ENCODE measurements at places on chromosomes 1 and 21.

DNA sequence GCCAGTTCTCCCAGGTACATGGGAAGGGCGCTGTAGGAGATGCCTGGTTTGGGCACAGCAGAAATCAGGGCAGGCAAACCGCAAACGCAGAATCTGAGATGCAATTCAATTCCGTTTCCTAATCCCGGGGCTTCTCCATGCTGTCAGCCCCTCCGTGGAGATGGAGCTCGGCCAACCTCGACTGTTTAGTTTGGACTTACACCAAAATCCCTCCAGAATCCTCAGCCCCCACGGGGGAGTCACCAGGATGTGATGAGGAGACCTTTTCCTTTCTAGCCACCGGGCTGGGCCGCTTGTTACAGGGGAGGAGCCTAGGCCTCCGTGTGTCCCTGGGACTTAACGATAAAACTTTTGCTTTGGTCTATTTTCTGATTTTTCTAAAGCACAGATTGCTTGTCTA lies 7.9 kb downstream of the SLC2A7 start:
- DNase-seq: no peak

DNA sequence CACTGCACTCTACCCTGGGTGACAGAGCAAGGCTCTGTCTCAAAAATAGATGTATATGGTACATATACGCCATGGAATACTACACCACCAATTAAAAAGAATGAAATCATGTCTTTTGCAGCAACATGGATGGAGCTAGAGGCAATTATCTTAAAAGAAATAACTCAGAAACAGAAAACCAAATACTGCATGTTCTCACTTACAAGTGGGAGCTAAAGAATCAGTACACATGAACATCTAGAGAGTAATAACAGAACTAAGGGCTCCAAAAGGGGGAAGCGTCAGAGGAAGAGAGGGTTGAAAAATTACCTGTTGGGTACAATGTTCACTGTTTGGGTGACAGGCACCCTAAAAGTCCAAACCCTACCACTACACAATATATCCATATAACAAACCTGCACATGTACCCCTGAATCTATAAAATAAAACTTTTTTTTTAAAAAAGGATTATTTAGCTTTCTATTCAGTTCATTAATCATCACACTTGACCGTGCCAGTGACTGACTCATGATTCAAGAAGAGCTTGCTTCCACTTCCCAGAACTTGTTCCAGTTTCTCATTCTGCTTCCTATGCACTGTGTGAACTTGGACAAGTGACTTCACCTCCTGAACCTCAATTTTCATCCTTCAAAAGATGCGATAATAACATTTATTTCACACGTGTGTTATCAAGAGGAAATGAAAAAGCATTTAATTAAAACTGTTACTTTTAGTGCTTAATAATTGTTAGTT lies 109.6 kb downstream of the PLPP3 start:
- no peak for DNase-seq

DNA sequence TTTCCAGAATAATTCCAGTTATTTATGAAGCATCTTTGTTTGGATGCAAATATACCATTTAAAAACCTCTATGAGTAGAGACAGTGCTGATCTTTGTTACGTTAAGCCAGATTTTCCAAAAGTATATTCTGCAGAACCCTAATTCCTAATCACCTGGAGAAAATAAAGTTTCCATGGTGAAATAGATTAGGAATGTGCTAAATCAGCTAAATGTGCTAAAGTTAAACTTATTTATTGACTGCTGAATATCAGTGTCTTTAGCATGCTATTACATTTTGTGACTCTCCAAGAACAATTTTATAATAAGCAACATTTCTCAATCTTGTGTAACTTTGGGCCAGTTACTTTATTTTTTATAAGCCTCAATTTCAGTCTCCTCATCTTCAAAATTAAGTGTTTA lies 196.3 kb upstream of the NFIA start:
- no peak for DNase-seq

DNA sequence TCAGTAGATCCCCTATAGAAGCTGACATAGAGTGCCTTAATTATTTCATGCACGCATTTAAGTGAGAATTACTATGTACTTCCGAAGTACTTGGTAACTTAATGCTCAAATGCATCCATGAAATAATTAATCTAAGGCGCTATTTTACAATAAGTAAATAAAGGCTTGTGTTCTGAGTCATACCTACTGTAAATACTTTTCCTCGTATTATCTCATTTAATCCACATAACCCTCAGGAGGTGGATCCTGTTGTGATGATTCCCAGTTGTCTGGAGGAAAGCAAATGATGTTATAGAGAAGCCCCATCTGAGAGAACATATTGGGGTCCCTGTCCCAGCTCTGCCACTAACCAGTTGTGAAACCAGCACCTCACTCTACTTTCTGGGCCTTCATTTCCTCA lies 16.4 kb downstream of the SUSD4 start:
- DNase-seq: no peak

- no peak for DNase-seq
Observed at GRCh38 chr21:25908495-25908894, 173.7 kb downstream of the GABPA start.

GRCh38 chr1:62273953-62274352 lies 45.3 kb downstream of the KANK4 start:
- DNase-seq: no peak

DNA sequence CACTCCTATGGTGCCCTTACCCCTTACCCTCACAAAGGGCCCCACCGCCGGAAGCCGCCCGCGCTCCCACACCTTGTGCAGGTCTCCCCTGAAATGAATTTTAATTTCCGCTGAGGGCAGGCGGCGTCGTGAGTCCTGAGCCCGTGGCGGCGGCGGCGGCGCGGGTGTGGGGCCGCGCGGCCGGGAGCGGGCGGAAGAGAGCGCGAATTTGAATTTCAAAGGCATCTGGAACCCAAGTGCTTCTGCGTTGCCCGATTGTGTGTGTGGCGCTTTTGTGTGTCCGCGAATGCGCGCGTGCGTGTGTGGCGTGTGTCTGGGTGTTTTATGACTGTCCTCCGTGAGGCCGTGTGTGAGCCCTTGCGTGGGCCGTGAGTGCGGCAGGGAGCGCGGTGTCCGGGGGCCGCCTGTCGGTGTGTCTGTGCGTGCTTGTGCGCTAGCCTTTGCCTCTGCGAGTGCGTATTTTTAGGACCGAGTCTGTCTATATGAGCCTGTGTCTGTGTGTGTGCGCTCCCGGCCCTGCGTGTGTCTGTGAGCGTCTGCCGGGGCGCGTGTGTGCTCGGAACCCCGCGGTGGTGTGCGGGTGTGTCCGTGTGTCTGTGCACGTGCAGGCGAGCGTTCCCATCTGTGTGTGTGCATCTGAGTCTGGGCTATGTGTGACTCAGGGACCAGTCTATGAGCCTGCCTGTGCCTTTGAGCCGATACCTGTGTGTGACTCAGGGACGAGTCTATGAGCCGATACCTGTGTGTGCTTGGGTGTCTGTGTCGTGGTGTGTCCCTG lies 7.9 kb upstream of the ADGRB2 start:
- DNase-seq: no peak

GRCh38 chr21:38806942-38807284 lies 1.2 kb downstream of the ETS2 start:
- DNase-seq: no peak

GRCh38 chr1:78536427-78536826 lies 45.7 kb downstream of the PTGFR start:
- no peak for DNase-seq

DNA sequence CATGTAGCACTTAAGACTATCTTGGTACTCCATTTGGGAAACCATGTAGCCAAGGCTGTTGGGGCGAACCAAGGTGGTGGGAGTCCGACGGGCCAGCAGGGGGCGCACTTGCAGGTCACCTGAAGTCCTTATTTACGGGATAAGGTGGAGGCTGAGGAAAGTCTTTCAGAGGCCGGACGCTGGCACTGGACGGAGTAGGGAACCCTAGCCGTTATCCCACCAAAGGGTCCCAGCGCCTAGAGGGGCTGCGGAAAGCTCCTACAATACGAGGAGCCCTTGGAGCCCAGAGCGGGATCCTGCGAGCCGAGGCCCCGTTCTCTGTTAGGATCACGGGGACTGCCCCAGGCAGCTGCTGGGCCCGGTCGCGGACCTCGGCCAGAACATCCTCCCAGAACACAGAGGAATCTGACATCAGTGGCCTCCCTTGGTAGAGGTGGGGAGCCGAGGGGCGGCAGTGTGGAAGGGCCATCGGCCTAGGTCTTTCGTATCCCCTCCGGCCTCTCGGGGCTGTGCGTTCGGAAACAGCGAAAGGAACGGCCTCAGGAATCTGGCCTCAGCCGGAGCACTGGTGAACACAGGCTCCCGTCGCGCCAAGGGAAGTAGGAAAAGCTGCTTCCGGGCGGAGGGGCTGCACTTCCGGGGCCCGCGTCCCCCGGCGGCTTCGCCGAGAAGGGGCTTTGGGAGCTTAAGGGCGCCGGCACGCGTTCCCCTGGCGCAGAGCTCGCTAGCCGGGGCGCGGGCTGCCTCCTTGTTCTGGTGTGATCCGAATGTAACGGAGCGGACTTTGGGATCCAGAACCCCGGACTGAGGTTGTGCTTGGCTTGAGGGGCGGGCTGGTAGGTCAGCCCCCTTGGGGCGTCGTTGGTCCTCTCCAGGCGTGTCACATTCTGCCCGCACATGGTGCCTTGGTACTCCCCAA lies 29.9 kb upstream of the RPTN start:
- peak; percentile 62 for DNase-seq

DNA sequence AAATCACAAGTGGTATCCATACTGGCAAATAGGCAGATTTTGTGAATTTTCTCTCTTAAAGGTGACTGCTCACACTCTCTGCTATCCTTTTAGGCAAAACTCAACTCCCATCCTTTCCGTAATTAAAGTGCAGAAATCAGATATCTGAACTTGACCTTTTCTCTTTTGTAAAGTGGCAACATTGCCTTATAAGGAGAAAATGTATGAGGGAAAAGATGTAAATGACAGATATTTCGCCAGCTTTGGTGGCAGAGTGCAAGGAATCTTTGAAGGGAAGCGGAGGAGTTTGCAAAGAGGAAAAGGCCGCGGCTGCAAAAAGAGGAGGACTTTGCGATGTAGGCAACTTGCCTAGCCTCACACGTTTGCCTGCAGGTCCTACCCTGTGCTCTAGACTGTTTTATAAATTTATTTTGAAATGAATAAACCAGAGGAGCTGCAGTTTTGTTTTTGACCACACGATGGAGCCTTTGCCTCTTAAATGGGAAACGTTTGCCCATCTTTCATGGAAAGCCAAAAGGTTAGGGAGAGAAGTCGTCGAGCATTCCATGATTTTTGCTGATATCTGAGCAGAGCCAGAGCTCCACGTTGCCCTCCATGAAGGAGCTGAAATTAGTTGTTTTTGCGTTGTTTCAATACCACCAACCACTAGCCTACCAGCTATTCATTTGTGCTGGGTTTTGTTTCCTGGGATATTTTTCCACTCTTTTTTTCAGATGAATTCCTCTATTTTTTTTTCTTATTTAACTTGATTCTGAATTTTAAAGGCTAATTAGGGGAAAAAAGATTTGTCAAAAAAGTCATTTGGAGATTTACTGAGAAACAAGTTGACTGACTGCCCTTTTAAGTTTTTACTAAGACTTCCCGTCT lies 242.3 kb downstream of the LMX1A start:
- DNase-seq: no peak

- no peak for DNase-seq
Observed at GRCh38 chr1:67371681-67372080, 58.5 kb downstream of the SERBP1 start.

DNA sequence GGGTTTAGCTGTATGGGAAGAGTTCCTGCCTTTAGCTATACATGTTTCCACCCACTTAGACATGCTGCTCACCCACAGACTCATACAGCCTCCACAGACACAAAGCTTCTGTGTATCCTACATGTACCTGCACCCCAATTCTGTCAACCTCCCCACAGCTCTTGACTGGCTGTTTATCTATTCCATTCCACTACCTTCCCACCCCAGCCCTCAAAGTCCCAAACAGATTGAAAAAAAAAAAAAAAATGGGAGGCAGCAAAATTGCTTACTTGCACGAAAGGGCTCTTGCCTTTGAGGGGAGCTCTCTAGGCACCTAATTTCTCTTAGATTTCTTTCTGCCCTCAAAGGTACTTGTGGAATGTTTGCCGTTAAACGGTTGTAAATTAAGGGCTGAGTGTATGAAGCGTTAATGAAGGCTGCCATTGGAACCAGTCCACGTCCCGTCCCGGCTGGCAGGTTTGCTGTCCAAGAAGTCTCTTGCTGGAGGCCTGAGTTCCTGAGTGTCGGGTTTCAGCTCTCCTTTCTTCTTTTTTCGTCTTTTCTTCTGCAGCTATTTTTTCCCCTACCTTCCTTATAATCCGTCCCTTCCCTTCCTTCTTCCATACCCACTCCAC lies 43.6 kb downstream of the PBX1 start:
- no peak for DNase-seq

- no peak for DNase-seq
Observed at GRCh38 chr1:6235296-6235677, 477 bp downstream of the ICMT start.

- no peak for DNase-seq
Observed at GRCh38 chr1:202798260-202798659, 10.0 kb downstream of the KDM5B start.

DNA sequence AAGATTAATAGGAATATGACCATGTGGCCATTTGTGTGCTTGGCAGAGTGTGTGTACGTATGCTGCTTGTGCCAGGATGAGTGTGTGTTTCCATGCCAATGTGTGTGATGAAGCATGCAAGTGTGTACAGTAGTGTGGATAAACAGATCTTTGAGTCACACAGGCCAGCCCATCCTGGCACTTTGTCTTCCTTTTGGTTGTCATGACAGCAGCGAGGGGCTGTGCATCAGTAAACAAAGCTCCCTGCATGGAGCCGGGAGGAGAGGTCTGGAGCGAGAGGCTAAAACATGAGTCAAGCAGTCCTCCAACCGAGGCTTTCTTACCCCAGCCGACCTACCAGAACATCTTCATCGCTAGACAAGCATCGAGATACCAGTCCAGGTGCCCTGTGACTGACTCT lies 221.2 kb downstream of the CACNA1E start:
- no peak for DNase-seq

GRCh38 chr21:36769051-36769839 lies 70.3 kb downstream of the SIM2 start:
- DNase-seq: no peak

DNA sequence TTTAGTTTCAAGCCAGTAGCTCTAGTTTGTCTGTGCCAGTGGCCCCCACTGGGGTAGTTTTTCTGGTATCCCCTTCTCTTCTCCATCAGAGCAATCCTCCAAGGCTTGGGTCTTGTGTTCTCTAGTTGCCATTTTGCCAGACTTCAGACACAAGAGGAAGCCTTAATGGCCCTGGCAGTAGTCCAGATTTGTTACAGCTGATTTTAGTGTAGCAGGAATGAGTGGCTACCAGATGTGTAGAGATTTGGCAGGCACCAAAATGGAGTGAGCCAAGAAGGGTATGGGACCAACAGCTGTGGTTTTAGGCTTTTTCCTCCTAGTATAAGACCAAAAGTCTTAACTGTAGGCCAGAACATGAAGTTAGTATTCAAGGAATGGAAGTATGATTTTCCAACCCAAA lies 56.8 kb downstream of the ACP6 start:
- DNase-seq: no peak

Data from CD8-positive, alpha-beta T cell (primary cell).